HT1080 (cell line): ENCODE measurements at places on chromosomes 2 and 18. TPM values are rescaled to one million over a fixed set of nuclear protein-coding genes. Genes with fewer than 3 reads are reported as not detected.

The MTCL1 gene
- total RNA-seq, result 20.5 and 28.8 TPM in 2 replicates

The CTAGE1 gene
- not detected in 2 replicates for total RNA-seq

The ABHD3 gene
- total RNA-seq, result 3.8 and 5.1 TPM in 2 replicates

The C2orf72 gene
- 0.43 and 3.0 TPM in 2 replicates for total RNA-seq

The MAP2 gene
- 0.77 and 1.5 TPM in 2 replicates for total RNA-seq

The TFPI gene
- 0.03 TPM in 1 of 2 replicates, not detected in the other for total RNA-seq

The LOXL3 gene
- total RNA-seq, result 48.5 and 49.8 TPM in 2 replicates

The ANKRD44 gene
- 10.4 and 16.0 TPM in 2 replicates for total RNA-seq

The CRIM1 gene
- total RNA-seq, result 113 and 135 TPM in 2 replicates

The XDH gene
- total RNA-seq, result 3.1 and 3.7 TPM in 2 replicates

The SERPINB10 gene
- not detected in 2 replicates for total RNA-seq

The FOXD4L1 gene
- total RNA-seq, result 0.05 TPM in 1 of 2 replicates, not detected in the other

The LHCGR gene
- not detected in 2 replicates for total RNA-seq

The RNF103 gene
- total RNA-seq, result 7.0 and 7.3 TPM in 2 replicates

The ACTG2 gene
- total RNA-seq, result not detected in 2 replicates

The NEUROD1 gene
- not detected in 2 replicates for total RNA-seq

The CRYBA2 gene
- total RNA-seq, result not detected in 2 replicates

The AAMP gene
- total RNA-seq, result 226 and 244 TPM in 2 replicates

The IL1R1 gene
- total RNA-seq, result 0.40 and 0.43 TPM in 2 replicates

The ACADL gene
- not detected in 2 replicates for total RNA-seq

The CD302 gene
- 2.6 and 4.9 TPM in 2 replicates for total RNA-seq

The SLC19A3 gene
- not detected in 2 replicates for total RNA-seq

The TXNDC2 gene
- total RNA-seq, result 0.11 TPM in 1 of 2 replicates, not detected in the other

The SP5 gene
- total RNA-seq, result not detected in 2 replicates

The LPIN1 gene
- total RNA-seq, result 38.3 and 38.5 TPM in 2 replicates

DNA sequence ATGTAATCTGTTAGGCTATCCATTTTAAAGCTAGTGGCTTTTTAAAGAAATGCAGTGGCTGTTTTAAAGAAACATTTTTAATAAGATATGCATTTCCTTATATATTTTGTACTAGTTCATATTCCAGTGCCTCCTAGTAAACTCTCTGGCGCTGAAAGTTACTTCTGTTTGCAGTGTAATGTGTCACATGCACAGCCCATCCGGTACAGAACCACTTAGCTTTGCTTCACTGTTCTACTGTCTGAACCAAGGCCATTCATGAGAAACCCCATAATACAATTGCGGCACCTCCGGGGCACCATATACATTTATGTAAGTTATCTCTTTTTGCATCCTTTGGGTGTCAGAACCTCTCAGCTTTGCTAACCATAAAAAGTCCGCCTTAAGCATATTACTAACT, 114.6 kb upstream of the KCTD1 start:
- no peak for DNase-seq

- no peak for DNase-seq
Observed at GRCh38 chr2:133483181-133483580, 85.1 kb downstream of the NCKAP5 start.

- DNase-seq, result no peak
Observed at GRCh38 chr2:21067859-21068537, 24.1 kb upstream of the APOB start.

- no peak for DNase-seq
Observed at GRCh38 chr2:37203708-37204107, 7.4 kb downstream of the CEBPZOS start.

DNA sequence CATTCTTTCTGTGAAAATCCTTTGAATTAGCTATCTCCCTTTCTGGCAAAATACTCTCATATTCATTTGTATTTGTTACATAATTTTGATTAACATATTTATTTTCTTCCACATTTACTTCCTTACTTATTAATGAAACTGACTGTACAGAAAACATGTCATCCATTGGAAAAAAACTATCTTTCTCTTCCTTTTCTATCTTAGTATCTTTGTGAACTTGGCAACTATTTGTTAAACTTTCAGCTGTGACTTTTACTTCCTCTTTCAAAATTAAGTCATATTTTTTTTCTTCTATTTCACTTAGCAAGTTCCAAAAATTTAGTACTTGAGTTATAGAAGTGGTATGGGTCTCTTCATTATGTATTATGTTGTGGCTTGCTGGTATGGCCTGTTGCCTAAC, 2.6 kb downstream of the RAD51AP2 start:
- DNase-seq, result no peak

- no peak for DNase-seq
Observed at GRCh38 chr18:22946217-22946616, 13.1 kb downstream of the RBBP8 start.

DNA sequence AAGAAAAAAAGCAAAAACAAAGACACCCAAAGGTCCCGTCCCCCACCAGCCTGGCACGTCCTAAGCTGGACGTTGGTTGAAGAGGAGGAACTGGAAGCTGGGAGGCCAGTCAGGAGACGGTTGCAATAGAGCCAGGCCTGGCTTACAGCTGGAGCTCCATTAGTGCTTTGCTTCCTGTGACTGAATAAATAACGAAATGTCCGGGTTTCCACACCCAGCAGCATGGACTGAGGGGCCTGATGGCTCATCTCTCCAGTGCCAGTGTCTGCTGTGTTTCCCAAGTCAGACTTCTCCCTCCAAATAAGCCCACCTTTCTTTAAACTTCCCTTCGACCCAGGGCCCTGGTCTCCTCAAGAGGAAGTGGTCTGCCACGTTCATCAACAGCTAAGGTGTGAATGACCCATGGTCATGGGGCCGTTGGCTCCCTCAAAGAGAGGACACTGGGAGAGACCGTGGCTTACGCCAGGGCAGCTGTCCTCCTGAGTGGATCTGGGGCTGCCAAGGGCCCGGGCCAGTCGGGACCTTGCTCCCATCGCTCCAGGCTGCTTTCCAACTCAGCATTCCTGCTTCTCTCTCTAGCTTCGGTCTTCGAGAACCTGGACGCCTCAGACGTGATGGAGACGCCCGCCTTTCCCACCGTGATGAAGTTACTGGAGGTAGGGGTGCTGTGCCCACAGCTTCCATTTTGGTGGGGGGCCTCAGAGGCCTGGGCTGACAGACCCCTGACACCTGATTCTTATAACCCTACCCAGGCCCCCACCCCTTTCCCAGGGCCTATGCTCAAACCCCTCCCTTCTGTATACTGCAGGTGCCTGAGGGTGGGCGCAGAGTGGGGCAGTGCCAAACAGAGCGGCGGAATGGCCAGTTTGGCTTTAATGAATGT, 44.9 kb downstream of the MYO7B start:
- no peak for DNase-seq

- DNase-seq, result no peak
Observed at GRCh38 chr2:8581234-8581561, 100.7 kb upstream of the ID2 start.

- no peak for DNase-seq
Observed at GRCh38 chr2:11634584-11634983, 35.4 kb downstream of the NTSR2 start.

DNA sequence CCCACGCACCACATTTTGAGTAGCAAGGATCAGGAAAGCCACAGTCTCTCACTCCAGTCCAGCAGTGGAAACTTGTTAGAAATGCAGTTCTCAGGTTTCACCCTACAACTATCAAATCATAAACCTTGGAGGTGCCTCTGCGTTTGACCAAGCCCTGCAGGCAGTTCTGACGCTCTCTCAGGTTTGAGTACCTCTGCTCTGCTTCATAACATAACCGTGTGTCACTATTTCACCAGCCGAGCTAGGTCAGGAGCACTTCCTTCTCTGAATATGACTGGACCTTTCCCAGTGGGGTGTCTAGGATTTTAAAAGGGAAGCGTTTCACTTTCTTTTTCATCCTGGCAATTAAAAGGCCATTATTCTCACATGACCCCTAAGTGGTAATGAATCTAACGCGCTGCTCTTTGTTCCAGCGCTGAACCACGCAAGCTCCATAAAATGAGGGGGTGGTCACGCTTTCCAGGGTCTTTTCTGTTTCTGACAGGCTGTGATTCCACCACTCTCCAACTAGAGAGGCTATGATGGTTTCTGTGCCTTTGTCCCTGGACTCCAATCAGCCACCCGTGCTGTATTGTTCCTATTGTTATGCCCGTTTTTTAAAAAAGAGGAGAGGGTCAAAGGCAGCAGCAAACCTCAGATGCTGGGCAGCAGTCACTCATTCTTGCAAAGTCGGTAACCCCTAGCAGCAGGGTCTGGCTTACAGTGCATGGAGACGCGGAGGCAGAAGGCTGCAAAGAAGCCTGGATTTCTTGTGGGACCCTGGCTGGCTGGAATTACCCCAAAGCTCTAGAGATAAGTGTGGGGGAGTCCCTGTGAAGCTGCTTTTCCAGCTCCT, 75.2 kb upstream of the CTNNA2 start:
- DNase-seq, result peak; percentile 29

DNA sequence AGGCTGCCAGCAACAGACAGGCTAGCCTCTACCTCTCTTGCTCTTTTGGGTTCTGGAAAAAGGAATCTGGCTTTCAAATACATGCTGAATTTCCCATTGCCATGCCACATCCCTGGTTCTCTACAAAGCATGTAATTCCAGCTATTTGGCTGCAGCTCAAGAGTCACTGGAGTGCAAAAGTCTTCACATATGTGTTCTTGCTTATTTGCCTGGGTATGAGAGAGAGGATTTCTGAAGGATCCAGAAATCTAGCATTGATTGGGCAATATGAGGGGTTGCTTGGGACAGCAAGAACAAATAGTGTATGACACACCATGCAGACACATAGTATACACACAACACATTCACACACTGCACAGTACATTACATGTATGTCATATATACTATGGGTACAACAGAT, 30.7 kb upstream of the LGALSL start:
- DNase-seq, result no peak

- no peak for DNase-seq
Observed at GRCh38 chr18:48136827-48137373, 206.4 kb upstream of the SMAD2 start.

DNA sequence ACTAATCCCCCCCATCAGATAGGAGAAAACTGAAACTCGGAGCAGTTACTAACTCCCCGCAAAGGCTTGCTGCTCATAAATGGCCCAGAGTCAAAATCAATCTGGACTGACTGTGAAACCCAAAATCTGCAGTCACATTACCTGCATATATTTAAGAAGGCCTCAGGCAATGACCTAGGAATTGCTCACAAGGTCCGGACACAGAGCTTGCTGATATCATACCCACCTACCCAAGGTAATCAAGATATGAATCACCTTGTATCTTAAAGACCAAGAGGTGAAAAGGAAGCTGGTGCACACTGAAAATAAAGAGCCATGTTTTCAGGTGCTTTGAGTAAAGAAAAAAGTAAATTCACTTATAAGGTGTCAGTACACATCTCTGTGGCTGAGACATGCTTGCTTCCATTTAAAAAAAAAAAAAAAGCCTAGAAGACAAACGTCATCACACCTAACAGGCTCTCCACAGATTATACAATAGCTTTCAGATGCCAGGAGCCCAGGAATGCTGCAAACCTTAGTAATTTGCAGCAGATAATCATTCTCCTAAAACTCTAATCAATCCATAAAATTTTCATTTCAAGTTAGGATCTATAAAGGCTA, 195.4 kb downstream of the ZEB2 start:
- no peak for DNase-seq

DNA sequence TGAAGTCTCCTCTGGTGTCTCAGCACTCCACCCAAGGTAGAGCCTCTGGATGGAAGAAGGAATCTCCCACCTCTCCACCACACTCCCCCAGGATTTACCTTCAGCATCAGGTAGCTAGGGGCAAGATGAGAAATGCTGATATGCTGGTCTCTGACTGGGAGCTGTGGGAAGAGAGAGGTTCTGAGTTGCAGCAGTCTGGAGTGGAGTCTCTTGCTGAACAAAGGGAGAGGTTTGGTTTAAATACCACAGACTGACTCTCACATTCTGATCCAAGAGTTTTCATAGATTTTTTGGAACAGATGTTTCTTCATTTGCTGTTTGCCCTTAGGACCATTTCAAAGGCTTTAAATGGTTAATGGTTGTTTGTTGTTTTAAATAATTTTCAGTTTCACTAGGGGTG, 1.1 kb upstream of the CFLAR start:
- no peak for DNase-seq

- DNase-seq, result no peak
Observed at GRCh38 chr2:214497489-214497888, 86.6 kb downstream of the VWC2L start.

GRCh38 chr2:25842155-25842554, 36.1 kb downstream of the ASXL2 start:
- no peak for DNase-seq

GRCh38 chr2:111633643-111634042, 250.3 kb downstream of the ANAPC1 start:
- no peak for DNase-seq

- DNase-seq, result no peak
Observed at GRCh38 chr2:43125090-43125998, 101.1 kb downstream of the ZFP36L2 start.

GRCh38 chr2:166775176-166775575, 113.1 kb upstream of the XIRP2 start:
- DNase-seq, result no peak

GRCh38 chr18:32468147-32468845, 2.4 kb downstream of the GAREM1 start:
- DNase-seq, result no peak

DNA sequence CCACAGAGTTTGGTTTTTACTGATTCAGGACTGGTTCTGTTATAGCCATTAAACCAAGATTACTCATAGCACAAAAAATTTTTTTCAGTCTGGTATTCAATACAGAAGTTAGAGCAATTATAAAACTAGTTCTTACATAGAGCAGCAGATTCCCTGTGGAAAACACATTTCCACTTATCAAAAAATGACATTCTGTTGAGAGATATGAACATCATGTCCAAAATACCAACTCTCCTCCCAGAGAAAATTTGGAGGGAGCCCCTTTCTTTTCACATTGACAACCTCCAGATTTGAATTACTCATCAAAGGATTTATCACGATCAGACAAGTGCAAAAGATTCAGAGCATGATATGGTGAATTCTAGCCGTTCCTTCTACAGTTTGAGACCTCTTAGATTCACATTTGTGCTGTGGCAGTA, 126.8 kb upstream of the SERPINE2 start:
- DNase-seq, result no peak

- no peak for DNase-seq
Observed at GRCh38 chr2:146584316-146584715, 1260.5 kb upstream of the ACVR2A start.

DNA sequence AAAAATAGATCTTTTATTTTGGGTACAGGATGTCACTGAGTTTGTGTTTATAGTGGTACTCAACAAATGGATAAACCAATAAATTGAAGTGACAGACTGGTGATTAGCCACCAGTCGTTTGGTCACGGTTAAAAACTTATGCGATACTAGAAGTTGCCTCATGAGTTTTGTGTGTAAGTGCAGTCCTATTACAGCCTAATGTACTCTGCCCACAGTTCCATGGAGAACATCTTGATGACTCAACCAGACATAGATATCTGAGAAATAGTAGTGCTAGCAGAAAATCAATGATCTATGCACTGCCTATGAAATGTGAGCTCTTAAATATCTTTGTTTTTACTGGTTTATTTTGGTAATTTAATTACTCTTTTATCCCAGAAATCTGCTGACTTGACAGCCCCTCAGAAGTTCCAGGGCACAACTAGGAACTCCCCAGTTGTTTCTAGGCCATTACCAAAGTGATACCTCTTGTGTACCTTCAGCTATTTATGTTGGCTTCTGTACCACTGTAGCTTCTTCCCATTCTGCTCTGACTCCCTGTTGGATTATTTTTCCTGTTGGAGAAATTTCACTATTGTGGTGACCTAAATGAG, 209.1 kb upstream of the KCNJ3 start:
- no peak for DNase-seq
